ENCODE measurements at places on chromosomes 2 and 18.

GRCh38 chr18:56286775-56287325 is 351.5 kb downstream of the TXNL1 start:
- DNase-seq = no peak

DNA sequence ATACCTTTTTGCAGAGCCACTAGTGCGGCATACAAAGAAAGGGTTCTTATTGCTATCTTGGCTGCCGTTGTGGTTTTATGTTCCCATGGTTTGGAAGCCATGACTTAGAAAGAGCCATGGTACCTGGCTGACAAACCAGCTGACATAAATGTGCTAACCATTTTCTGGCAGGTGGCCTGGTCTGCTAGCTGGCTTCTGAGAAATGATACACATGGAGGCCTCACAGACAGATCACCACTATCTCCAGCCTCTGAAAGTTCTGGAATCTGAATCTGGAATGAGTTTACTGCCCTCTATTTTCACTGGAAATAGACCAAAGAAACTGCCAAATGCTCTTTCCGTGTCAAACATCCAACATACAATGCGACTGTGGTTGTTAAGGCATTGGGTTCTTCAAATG is 123.7 kb downstream of the QPCT start:
- DNase-seq = no peak

DNA sequence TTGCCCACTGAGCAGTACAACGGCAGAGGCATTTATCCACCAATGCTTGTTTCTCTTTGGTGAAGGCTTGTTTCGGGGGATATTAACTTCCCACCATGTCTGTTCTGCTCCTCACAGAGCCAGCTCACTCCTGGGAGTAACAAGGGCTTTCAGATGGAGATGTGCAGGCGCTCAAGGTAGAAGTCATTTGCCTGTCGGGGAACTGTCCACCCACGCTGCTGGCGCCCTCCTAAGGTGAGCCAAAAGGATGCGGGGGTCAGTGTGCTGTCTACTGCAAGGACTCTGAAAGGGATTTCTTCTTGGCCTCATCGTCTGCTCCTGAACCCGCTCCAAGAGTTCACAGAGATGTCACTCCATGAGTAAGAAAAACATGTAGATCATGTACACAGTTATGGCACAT is 57.0 kb upstream of the CYRIA start:
- no peak for DNase-seq

DNA sequence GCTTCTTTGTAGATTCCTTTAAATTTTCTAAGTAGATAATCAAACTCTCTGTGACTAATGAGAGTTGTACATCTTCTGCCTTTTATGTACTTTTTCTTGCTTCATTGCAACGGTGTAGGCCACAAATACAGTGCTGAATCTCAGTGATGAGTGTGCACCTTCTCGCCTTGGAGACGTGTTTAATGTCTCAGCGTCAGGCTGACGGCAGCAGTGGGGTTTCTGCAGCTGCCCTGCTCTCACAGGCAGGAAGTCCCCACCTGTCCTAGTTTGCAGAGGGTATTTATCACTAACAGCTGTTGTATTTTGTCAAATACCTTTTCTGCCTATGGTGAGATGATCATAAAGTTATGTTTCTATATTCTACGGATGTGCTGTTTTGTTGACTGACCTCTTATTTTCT is 13.3 kb downstream of the AGXT start:
- DNase-seq = peak; percentile 39

GRCh38 chr18:40624959-40625358 is 1330.1 kb upstream of the PIK3C3 start:
- DNase-seq = no peak

GRCh38 chr18:24497031-24497754 is 36.8 kb downstream of the HRH4 start:
- no peak for DNase-seq

GRCh38 chr2:98569915-98570314 is 38.4 kb downstream of the COA5 start:
- no peak for DNase-seq

- peak; percentile 89 for DNase-seq
Observed at GRCh38 chr18:48161191-48161910, 230.9 kb upstream of the SMAD2 start.
